ENCODE measurements at places on chromosomes 3 and 15.

DNA sequence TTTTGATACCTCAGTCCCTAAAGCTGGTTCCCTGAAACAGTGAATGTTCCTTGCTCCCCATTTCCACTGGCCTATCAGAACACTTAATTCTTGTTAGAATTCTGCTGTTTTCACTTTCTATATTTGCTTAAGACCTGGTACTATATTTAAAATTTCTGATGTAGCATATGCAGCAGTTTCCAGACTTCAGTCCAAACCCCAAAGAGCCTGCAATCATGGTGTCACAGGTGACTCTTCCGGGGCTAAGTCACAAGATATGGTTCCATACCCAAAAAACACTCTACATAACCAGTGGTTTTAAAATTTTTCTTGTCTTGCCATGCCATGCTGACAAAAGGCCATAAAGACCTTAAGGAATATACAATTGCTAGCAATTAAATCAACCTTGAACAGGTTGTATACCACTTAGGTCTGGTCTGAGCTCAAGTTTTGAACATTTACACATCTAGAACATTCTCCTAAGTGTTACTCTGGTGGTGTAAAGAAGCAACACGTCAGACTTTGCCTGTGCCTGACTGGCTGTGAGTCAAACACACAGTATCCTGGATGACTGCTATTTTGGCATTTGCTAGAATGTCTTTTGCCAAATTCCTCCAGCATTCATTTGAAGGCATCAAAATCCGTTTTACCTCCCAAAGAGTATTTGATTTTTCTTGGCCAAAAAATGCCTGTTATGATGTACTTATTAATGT, 160.0 kb downstream of the FRMD5 start:
- DNase-seq, result no peak

GRCh38 chr15:67077641-67078215, 12.3 kb downstream of the SMAD3 start:
- DNase-seq, result peak; percentile 74

- no peak for DNase-seq
These were observed 318.5 kb upstream of the SLCO3A1 start for GRCh38 chr15:91534976-91535375.

DNA sequence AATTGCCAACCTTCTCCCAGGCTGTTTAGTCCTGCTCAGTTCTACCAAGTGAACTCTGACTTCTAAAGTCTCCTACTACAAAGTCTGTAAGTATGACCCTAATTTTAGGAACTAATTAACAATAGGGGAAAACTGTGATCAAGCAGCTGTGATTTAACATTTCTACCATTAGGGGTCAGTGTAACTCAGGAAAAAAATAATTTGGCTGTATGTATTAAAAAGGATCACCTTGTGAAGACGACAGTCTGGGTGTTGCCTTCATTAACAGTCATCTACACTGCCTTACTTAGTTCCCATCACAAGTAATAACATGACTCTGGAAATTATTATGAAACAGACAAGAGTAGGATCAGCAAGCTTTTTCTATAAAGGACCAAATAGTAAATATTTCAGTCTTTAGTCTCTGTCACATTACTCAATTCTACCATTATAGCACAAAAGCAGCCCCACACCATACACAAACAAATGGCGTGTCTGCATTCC, 4.2 kb upstream of the NPHP3 start:
- peak; percentile 57 for DNase-seq

DNA sequence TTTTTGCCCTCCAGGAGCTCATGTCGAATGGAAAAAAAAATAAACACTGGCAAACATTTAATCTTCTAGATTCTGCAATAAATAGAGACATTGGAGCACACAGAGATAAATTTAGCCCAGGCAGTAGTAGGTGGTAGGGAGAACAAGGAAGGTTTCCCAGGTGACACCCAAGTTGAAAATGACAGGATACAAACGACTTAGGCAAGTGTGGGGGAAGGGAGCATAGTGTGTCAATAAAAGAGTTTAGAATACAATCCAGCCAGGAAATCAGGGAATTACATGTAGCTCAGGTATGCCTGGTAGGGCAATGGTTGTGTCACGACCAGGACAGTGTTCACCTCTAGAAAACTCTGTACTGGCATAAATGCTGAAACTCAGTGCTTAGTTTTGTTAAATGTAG, 364.6 kb upstream of the AGTR1 start:
- DNase-seq, result no peak

DNA sequence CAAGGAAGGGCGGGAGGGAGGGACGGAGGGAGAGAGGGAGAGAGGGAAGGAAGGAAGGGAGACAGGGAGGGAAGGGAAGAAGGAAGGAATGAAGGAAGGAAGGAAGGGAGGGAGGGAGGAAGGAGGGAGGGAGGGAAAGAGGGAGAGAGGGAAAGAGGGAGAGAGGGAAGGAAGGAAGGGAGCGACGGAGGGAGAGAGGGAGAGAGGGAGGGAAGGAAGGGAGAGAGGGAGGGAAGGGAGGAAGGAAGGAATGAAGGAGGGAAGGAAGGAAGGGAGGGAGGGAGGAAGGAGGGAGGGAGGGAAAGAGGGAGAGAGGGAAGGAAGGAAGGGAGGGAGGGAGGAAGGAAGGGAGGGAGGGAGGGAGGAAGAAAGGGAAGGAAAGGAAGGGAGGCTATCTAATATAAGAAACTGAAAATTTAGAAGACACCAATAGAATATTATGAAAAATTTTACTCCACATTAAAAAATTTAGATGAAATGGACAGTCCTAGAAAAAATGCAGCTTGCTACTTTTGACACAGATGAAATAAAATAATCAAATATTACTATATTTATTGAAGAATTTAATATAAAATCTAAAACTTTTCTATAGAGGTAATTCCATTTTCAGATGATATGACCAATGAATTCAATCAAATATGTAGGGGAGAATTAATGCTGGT, 280.3 kb upstream of the SLITRK3 start:
- no peak for DNase-seq

- no peak for DNase-seq
These were observed 77.1 kb downstream of the AKAP13 start for GRCh38 chr15:85457392-85457968.

GRCh38 chr15:41169781-41170180, 53.7 kb upstream of the INO80 start:
- no peak for DNase-seq

GRCh38 chr3:49278548-49278947, 1.5 kb upstream of the C3orf62 start:
- no peak for DNase-seq

DNA sequence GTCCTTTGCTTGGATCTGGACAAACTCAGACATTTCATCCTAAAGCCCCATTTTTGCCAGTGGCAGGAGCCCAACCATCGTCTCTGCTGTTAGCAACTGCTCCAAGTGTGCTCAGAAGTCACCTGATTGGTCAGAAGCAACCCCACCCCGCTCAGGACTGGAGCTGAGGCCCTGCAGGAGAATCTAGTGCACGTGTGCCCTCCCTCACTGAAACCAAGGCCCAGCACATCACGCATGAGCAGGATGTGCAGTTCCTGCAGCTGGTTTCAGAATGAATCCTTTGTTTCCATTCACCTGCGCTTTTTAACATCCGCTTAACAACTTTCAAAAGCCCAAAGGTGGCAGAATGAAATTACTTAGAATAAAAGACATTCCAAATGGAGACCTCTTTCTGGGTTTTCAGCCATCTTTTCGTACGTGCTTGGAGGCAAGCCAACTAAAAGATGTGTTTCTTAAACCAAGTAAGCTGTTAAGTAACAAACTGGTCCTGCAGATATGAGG, 81.2 kb downstream of the SRGAP3 start:
- no peak for DNase-seq
